ENCODE measurements at places on chromosomes 3 and 15.

DNA sequence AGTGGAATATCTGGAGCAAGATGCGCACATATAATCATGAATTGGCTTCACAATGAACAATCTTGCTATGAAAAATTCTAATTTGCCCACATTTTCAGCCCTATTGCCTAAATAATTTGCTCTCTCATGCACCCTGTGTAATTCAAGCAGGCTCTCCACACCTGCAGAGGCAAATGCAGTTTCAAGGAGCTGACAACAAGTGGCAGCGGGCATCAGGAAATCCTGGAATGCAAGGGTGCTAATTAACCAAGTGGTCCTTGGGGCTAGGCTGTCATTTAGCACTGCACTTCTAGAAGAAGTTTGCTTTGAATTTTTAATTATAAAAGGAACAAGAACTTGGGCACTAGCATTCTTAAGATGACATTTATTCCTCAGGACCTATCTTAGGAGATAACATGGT is 56.3 kb upstream of the ICE2 start:
- no peak for DNase-seq

GRCh38 chr3:59808446-59808845 is 758.6 kb upstream of the CFAP20DC start:
- DNase-seq, result no peak

- no peak for DNase-seq
These were observed 7.7 kb upstream of the VPS18 start for GRCh38 chr15:40886586-40886985.

- DNase-seq, result no peak
These were observed 47.2 kb downstream of the SLC12A8 start for GRCh38 chr3:125165189-125165947.

DNA sequence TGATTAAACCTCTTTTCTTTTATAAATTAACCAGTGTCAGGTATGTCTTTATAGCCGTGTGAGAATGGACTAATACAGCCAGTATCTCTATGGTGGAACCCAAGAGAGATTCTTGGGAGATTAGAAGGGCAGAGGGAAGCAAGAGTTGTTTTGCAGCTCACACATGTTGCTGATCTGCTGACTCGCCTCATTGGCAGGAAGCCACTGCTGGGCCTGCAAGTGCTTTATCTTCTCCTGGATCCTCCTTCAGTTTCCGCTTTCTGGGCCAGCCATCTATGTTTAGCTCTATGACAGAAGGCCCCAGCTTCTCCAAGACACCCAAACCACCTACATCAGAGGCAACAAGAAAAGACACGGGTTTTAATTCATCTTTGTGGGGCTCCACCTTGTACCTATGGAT is 23.4 kb upstream of the GALNT15 start:
- no peak for DNase-seq

DNA sequence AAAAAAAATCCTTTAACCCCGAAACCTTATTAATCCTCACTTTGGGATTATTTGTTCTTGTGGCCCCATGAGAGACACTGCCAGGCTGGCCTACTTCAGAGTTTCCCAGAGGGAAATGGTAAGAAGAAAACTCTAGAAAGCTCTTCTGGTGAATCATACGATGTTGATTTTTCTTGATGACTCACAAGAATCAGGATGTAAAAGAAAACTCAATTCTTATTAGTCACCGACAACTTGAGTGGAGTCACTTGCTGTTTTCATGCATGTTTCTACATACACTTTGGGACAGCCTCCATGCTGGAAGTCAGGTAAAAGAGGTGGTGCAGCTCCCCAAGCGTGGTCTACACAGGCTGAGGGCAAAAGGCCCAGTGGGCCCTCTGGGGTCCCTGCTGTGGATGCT is 42.8 kb downstream of the MYO5C start:
- DNase-seq, result no peak

GRCh38 chr15:61064651-61065050 is 164.5 kb downstream of the RORA start:
- no peak for DNase-seq

DNA sequence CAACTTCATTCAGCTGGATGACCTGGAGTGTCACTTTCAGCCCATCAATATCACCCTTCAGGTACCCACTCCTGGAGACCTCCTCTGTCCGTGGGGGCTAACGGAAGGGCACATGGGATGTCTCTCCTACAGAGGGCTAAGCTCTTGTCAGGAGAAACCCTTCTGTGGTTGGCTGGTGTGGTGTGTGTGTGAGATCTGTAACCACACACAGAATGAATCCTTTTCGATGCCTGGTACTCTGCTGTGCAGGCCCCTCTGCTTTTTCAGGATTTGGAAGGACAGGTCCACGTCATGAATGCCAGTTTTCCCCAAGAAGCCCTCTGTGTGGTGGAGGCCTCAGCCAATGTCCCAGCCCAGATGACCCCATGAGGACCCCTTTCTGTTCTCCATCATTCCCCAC is 117.7 kb upstream of the CTDSPL start:
- no peak for DNase-seq

GRCh38 chr3:120641696-120642246 is 40.3 kb downstream of the HGD start:
- no peak for DNase-seq

DNA sequence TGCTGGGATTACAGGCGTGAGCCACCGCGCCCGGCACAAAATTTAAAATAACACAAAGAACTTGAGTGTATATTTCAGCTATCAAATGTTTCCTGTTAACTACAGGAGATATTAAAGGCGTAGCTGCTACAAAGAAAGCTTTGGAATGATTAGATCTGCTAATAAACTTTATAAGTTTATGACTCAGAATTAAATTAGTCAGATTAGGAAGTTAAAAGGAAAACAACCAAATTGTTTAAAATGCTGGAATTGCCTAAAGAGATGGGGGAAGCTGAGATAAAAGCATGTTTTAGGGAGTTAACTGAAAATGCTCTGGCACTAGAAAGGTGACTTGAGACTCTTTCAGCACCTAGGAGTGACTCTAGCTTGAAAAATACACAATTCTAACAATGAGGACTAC is 58.9 kb downstream of the COL8A1 start:
- DNase-seq, result no peak

DNA sequence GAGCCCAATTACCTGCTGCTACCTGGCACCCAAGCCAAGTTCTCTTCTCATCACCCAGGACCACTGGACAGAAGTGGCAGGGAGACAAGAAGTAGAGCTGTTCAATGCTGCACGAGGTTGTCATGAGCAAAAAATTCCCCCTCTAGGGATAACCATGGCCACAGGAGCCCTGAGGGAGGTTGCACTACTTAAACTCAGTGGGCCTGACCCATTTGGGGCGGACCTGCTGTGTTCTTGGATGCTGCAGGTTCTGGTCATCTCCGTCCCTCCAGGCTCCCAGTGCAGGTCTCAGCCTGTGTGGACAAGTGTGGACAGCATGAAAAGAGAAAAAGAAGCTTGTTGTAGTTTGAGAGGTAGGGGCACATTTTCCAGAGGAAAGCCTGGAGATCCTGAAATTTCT is 26.1 kb upstream of the MANF start:
- DNase-seq, result no peak

GRCh38 chr3:185807445-185808068 is 17.3 kb downstream of the IGF2BP2 start:
- DNase-seq, result no peak

DNA sequence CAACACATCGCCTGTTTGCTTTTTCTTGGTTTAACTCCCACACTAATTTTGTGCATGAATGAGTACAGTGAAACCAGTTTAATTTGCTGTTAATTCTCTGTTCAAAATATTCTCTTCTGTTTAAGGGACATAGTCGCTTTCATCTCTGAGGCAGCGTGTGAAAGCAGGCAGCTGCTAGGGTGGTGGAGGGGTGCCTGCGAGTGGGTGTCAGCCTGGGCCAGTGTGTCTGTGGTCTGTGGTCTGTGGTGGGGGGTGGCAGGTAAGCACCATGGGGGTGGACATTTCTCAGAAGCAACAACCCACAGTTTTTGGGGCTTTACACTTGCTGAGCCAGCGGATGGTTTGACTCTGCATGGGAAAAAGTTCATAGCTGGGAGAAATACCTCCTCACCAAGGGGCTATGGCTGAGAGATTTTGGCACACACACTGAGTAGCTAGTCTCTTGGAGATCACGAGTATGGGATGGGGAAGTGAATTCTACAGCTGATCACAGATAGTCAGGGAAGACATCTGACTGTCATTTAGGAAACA is 109.2 kb downstream of the EPHB1 start:
- no peak for DNase-seq

DNA sequence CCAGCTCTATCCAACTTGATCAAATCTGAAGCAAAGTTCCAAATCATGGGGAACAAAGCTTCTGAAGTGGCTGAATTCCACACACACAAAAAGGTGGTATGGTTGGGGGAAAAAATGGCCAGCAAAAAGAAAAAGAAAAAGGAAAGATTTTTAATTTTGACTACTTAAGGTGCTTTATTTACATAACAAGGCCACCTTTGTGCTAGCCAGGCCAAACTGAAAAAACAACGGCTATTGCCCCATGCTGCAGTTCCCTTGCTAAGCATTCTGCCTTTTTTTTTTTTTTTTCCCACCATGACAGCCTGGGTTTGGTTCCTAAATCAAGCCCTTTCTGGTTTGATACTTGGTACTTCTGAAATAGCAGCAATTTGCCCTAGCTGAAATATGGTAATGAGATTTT is 66.5 kb upstream of the DAZL start:
- no peak for DNase-seq

DNA sequence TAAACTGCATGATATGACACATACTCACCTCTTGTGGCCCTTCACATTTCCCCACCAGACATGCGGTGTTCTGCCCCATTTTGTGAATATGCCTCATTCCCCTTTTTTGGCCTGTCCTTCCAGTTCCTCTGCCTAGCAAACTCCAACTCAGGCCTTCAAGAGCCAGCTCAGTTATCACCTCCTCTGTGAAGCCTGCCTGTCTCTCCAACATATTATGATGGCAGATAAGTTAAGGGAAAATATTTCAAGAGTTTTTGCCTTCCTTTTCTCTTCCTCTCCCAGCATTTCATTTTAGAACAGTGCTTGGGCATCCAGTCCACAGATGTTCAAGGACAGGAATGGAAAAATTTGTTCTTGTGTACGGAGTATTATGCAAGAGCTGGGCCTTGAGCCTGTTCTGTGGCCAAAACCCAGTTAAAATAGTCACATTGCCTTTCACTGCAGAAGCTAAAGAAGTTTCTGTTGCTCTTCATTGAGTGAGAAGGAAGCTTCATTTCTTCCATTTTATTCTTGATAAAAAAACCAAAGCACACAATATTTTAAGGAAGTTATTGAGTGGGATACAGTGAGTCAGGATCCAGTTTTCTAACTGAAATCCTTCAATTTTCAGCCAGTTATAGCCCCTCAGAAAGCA is 192.0 kb downstream of the GHSR start:
- no peak for DNase-seq

GRCh38 chr3:124037326-124037725 is 45.4 kb upstream of the ROPN1 start:
- DNase-seq, result no peak

- DNase-seq, result no peak
These were observed 118.7 kb downstream of the TMEM266 start for GRCh38 chr15:76178296-76179000.

GRCh38 chr15:78976691-78977090 is 31.8 kb upstream of the CTSH start:
- no peak for DNase-seq

GRCh38 chr15:69154684-69155083 is 5.8 kb upstream of the GLCE start:
- DNase-seq, result no peak

DNA sequence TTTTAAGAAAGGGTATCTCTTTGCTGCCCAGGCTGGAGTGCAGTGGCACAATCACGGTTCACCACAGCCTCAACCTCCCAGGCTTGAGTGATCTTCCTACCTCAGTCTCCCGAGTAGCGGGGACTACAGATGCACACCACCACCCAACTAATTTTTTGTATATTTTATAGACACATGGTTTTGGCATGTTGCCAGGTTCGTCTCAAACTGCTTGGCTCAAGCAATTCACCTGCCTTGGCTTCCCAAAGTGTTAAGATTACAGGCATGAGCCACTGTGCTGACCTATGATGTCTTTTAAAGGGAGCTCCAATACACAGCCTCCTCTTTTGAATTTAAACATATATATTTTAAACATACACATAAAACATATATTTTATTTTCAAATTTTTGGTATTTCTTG is 60.9 kb downstream of the SLC9C1 start:
- no peak for DNase-seq
